Stimulated activated CD4-positive, alpha-beta T cell treated with anti-CD3 and anti-CD28 coated beads, TNF-alpha, amount 100 ng/mL, for 24 hours (primary cell): ENCODE measurements at places on chromosomes 5 and 9.
A peak's percentile ranks its signal among the peaks of the same experiment; 100 is the strongest.

GRCh38 chr9:124285903-124286291 lies 28.1 kb downstream of the NEK6 start:
- DNase-seq = peak; percentile 16

DNA sequence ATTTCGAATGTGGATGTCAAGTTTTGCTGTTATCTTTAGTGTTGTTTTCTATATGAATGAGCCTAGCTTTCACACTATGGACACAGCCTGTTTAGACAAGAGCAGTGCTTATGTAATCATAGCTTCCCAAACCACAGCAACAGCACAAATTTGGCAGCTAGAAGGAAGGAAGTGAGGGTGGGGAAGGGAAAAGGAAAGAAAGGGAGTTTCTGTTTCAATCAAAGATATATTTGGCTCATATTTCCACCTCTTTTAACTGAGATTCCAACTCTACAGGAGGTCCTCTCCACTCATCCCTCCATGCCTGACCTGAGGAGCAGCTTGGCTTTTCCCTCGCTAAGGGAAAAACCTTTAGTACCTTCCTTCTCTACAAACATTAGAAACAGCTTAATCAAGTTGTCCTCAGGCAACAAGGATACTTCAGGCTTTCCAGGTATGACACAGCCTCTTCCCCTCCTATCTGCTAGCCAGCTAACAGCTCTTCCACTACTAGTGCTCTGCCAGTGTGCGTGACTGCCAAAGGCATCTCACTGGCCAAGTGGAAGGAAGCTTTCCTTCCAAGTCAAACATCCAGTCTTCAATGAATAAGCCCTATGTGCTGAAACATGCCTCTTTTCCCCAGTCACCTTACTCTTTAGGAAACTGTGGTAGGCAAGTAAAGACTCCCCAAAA lies 268.6 kb upstream of the PTGER4 start:
- no peak for DNase-seq

- no peak for DNase-seq
Measured at GRCh38 chr5:122999947-123000563, 36.5 kb downstream of the PPIC start.

GRCh38 chr9:137355761-137356365 lies 53.8 kb upstream of the NRARP start:
- DNase-seq = no peak

GRCh38 chr9:74771262-74771585 lies 116.5 kb downstream of the TRPM6 start:
- peak; percentile 42 for DNase-seq
